ENCODE measurements at places on chromosomes 6 and 20.

DNA sequence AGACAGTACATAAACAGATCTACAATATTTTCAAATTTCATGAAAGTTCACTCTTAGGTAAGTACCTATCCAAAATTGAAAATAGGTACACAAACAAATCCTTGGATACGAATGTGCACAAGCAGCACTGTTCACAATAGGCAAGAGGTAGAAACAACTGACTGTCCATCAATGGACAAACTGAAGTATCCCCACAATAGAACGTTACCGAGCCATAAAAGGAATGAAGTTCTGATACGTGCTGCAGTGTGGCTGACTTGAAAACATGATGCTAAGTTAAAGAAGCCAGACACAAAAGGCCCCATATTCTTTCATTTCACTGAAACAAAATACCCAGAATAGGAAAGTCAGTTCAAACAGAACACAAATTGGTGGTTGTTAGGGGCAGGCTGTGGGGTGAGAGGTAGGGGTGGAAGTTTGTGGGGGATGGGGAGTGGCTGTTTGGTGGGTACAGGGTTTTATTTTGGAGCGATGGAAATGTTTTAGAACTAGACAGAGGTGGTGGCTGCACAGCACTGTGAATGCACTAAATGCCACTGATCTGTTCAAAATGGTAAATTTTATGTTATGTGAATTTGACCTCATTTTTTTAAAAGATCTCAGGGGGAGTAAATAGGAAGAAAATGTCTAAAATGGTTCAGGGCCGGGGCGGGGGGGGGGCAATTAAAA lies 89.5 kb downstream of the ZMYND8 start:
- DNase-seq: no peak

- no peak for DNase-seq
These were observed 42.6 kb upstream of the ENPP1 start for GRCh38 chr6:131765081-131765803.

DNA sequence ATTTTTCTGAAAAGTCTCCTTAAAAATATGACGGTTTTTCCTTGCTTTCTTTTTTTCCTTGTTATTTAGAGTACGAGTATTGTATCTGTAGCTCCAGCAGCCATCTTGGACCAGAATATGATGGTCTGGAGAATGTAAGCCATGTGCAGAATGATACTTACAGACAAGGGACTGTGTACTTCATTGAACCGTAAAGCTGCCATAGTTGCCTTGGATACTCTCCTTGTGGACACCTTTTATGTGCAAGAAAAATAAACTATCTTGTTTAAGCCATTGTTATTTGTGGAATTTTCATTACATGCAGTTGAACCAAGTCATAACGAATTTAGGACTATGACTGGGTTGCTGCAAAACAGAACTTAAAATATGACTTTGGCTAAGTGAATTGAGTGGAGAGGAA lies 485.8 kb upstream of the CITED2 start:
- no peak for DNase-seq

DNA sequence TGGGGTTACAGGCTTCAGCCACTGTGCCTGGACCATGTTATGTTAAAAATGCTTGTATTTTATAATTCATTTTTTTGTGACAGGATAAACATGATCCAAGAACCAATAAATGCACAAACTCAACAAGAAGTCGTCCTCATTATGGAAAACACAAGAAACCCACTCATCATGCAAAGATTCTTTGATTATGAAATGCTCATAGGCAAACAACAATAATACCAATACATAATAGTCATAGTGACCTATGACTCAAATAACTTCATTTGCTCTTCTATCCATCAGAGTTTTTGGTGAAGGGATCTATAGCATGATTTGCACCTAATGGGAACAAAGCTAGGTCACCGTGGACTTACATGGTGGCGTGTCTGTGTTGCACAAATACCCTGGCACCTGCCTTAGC lies 217.1 kb upstream of the THEMIS start:
- no peak for DNase-seq

DNA sequence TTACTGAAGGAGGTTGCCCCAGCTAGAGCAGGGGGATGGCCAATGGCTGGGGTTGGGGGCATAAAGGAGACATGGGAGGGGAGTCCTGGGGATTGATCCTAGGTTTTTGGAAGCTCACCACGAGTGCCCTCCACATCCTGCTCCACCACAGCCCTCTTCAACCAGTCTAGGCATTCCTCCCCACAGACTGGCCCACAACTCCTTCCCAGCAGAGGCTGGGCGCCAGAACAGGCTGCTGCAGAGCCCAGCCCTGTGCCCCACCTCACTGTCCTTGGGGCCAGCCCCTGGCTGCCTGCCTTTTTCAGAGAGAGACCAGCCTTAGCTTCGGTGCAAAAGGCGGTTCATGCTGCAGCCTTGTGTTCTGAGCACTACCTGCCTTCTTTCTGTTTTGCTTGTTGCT lies 16.4 kb downstream of the RPP40 start:
- no peak for DNase-seq

- no peak for DNase-seq
These were observed 2.6 kb downstream of the GJA1 start for GRCh38 chr6:121437851-121438651.

DNA sequence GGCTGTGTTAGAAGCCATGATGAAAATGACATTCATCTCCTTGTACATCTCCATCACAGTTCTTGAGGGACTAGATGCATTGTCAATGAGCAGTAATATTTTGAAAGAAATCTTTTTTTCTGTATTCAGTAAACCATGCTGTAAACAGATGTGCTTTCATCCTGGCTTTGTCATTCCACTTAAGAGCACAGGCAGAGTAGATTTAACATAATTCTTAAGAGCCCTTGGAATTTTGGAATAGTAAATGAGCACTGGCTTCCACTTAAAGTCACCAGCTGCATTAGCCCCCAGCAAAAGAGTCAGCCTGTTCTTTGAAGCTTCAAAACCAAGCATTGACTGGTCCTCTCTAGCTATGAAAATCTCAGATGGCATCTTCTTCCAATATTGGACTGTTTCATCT lies 197.8 kb upstream of the HDDC2 start:
- DNase-seq: no peak

GRCh38 chr6:49888742-49889431 lies 22.6 kb upstream of the CRISP1 start:
- DNase-seq: no peak
